LoVo (cell line): ENCODE measurements at places on chromosomes 4 and X.

DNA sequence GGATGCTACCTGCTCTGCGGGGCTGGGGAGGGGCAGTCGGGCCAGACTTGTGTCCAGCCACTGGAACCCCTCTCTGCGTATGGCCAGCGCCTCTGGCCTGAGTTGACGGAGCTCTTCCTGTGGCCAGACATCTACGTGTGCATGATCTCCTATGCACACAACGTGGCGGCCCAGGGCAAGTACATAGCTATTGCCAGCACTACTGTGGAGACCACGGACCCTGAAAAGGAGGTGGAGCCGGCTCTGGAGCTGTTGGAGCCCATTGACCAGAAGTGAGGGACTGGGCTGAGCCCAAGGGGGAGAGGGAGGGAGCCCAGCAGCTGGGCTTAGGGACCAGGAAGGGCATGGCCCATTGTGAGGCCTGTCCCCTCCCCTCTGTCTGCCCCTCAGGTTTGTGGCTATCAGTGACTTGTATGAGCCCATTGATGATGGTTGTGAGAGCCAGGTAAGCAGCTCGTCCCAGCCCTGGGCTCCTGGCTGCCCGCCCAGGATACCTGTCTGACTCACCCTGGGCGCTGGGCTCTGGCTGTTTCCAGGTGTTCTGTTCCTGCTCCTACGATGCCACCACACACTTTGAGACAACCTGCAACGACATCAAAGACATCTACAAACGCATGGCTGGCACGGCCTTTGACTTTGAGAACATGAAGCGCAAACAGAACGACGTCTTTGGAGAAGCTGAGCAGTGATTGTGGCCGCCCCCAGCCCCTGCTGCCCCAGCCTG is 1.8 kb upstream of the FAM50A start:
- DNase-seq = no peak

DNA sequence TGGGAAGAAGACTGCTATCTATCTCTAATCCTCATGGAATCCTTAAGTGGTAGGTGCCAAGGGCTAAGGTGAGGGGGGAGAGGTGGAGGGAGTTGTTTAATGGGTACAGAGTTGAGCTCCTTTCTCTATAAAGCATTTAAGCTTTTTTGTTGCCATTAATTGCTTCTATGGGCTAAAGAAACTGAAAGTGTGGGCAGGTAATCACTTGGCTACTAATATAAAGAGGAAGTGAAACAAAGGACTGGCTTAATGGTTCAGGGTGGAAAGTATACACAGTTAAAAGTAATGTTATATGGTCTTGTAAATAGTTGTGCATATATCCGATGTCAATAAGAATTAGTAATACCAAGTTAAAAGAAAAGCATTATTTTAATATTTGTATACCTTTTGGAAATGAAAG is 83.9 kb downstream of the POLA1 start:
- DNase-seq = no peak

GRCh38 chrX:85001344-85001743 is 2.3 kb upstream of the APOOL start:
- no peak for DNase-seq

GRCh38 chr4:13329340-13329850 is 154.7 kb downstream of the RAB28 start:
- no peak for DNase-seq
